ENCODE measurements at places on chromosomes 7 and 10.

DNA sequence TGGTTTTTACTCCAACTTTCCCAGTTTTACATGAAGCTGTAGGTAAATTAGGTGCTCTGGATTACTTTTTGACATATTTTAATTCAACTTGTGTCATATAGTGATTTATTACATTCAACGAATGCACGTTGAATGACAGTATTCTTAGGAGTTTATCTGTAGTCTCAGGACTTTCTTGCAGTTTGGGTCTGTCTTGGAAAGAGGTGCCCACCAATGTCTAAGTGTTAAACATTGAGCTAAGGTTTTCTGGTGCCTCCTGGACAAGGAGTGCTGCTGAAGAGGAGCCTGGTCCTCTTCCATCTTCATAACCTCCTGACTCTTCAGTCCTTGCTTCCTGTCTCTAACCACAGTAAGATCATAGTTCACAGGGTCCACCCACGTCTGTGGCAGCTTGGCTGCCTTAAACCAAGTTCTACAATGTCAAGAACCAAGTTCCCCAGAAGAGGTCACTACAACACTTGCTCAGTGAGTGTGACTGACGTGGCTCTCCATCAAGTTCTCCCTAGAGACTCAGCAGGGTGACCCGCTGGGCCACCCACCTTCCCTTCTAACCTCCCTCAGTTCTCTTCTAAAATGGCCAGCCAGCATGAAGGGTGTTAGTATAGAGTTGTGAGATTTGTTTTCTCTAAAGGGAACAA is 6.1 kb downstream of the NPY start:
- H3K27ac ChIP-seq, result no peak overlapping the region
- peaks cover 7% of the 10 kb centered on the region for H3K4me1 ChIP-seq
- DNase-seq, result peak; percentile 12
- H3K36me3 ChIP-seq, result no peaks in the 10 kb centered on the region
- peaks cover 18% of the 10 kb centered on the region for H3K27me3 ChIP-seq

GRCh38 chr10:25797888-25798429 is 136.1 kb upstream of the MYO3A start:
- no peak overlapping the region for H3K4me3 ChIP-seq
- no peaks in the 10 kb centered on the region for H3K27me3 ChIP-seq
- no peaks in the 10 kb centered on the region for H3K36me3 ChIP-seq
- DNase-seq, result no peak
- no peak overlapping the region for H3K27ac ChIP-seq

DNA sequence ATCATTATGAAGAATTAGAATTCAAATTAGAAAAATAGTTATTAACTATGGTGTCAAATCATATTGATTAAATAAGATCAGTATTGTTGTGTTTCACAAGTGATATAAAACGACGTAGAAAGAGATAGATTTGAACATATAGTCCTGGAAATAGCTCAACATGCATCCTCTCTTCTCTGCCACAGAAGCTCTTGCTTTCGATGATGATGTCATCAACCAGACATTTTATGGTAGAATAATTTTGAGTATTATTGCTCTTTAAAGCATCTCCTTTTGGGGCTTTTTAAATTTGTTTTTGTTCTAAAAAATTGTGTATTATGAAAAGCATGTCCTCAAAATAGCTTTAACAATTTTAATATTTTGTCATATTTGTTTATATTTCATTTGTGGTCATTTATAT is 95.0 kb downstream of the DGKB start:
- no peaks in the 10 kb centered on the region for H3K27me3 ChIP-seq
- H3K4me1 ChIP-seq, result no peaks in the 10 kb centered on the region
- H3K27ac ChIP-seq, result no peak overlapping the region

- no peak overlapping the region for H3K27ac ChIP-seq
- no peak for DNase-seq
- no peak overlapping the region for H3K4me3 ChIP-seq
- no peaks in the 10 kb centered on the region for H3K27me3 ChIP-seq
Observed at GRCh38 chr7:85023916-85024315, 162.9 kb downstream of the SEMA3D start.

GRCh38 chr7:1750541-1751021 is 80.5 kb downstream of the ELFN1 start:
- H3K27ac ChIP-seq, result no peak overlapping the region
- DNase-seq, result no peak
- H3K36me3 ChIP-seq, result no peaks in the 10 kb centered on the region
- no peak overlapping the region for H3K4me3 ChIP-seq

DNA sequence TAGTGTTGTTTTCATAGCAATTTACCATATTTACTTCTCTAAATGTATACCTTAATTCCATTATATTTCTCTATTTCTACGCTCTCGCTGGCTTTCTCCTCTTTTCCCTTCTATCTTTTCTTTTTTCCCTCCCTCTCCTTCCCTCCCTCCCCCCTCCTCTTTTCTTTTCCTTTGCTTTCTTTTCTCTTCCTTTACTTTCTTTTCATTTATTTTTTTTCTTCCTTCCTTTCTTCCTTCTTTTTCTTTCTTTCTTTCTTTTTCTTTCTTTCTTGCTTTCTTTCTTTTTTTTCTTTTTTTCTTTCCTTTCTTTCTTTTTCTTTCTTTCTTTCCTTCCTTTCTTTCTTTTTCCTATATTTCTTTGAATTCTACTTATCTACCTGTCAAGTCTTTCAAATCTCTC is 533.0 kb upstream of the POT1 start:
- H3K27me3 ChIP-seq, result no peaks in the 10 kb centered on the region
- H3K36me3 ChIP-seq, result no peaks in the 10 kb centered on the region
- no peak overlapping the region for H3K4me3 ChIP-seq
- no peak overlapping the region for H3K27ac ChIP-seq
- DNase-seq, result no peak
- H3K4me1 ChIP-seq, result no peaks in the 10 kb centered on the region

DNA sequence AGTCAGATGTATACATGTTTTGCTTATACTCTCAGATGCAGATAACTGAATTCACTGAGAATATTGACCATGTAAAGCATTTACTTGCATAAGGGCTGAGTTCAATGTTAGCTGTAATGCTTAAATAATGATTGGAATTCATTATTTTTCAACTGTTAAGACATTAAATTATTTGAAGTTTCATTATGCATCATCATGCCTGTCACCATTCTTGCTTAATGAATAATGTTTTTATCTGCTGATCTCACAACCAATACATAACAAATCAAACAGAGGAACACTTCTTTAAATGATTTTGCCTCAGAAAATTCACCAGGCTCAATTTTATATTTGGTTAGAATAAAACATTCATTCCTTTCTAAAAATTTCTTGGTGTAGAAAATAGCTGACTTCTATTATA is 233.4 kb downstream of the GPR37 start:
- no peak for DNase-seq
- H3K27me3 ChIP-seq, result no peaks in the 10 kb centered on the region
- H3K36me3 ChIP-seq, result no peaks in the 10 kb centered on the region

DNA sequence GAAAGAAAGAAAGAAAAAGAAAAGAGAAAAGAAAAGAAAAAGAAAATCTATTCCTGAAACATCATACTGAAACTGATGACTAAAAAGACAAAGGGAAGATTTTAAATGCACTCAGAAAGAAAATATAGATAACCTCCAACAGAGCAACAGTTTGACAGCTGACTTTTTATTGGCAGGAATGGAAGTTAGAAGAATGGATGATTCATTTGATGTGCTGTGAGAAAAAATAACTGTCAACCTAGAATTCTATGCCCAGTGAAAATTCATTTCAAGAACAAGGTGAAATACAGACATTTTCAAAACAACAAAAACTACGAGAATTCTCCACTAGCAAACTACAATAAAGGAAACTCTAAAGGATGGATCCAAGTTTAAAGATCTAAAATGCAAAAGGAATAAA is 50.5 kb upstream of the HSPA12A start:
- H3K4me3 ChIP-seq, result no peak overlapping the region
- peaks cover 41% of the 10 kb centered on the region for H3K27me3 ChIP-seq
- no peaks in the 10 kb centered on the region for H3K4me1 ChIP-seq
- no peak overlapping the region for H3K27ac ChIP-seq
- no peaks in the 10 kb centered on the region for H3K36me3 ChIP-seq
- no peak for DNase-seq

DNA sequence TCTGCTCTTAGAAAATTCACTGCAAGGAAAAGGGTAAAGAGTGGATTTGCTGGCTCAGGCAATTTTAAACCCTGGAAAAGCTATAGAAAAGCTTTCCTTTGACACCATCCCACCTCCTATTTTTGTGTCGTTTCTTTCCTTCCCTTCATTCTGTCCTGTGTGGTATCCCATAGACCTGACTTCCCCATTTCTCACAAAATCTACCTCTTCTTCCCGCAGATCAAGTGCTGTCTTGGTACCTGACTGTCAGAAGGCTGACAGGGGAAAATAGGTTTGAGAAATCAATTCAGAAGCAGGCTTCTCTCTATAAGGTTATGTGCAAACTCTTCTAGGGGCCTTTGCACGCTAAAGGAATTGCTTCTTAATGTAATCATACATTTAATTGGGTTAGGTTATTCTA is 98.9 kb downstream of the MTPN start:
- DNase-seq, result no peak
- no peak overlapping the region for H3K4me3 ChIP-seq
- H3K4me1 ChIP-seq, result no peaks in the 10 kb centered on the region
- no peak overlapping the region for H3K27ac ChIP-seq
- H3K36me3 ChIP-seq, result no peaks in the 10 kb centered on the region

GRCh38 chr7:154907651-154908620 is 95.0 kb downstream of the PAXIP1 start:
- H3K4me3 ChIP-seq, result no peak overlapping the region
- no peak for DNase-seq
- H3K4me1 ChIP-seq, result peaks cover 5% of the 10 kb centered on the region
- H3K36me3 ChIP-seq, result no peaks in the 10 kb centered on the region

GRCh38 chr10:126838316-126838715 is 66.9 kb upstream of the DOCK1 start:
- no peak overlapping the region for H3K27ac ChIP-seq
- H3K27me3 ChIP-seq, result no peaks in the 10 kb centered on the region
- H3K36me3 ChIP-seq, result no peaks in the 10 kb centered on the region
- no peaks in the 10 kb centered on the region for H3K4me1 ChIP-seq
- no peak overlapping the region for H3K4me3 ChIP-seq

GRCh38 chr10:114068054-114068707 is 24.5 kb downstream of the ADRB1 start:
- no peaks in the 10 kb centered on the region for H3K4me1 ChIP-seq
- no peak overlapping the region for H3K4me3 ChIP-seq
- no peaks in the 10 kb centered on the region for H3K36me3 ChIP-seq
- H3K27me3 ChIP-seq, result peaks cover under 1% of the 10 kb centered on the region
- no peak overlapping the region for H3K27ac ChIP-seq

GRCh38 chr7:96116173-96116572 is 205.7 kb downstream of the SLC25A13 start:
- H3K4me1 ChIP-seq, result no peaks in the 10 kb centered on the region
- peaks cover 7% of the 10 kb centered on the region for H3K27me3 ChIP-seq
- DNase-seq, result no peak
- H3K36me3 ChIP-seq, result peaks cover 5% of the 10 kb centered on the region
- H3K27ac ChIP-seq, result no peak overlapping the region
- no peak overlapping the region for H3K4me3 ChIP-seq

DNA sequence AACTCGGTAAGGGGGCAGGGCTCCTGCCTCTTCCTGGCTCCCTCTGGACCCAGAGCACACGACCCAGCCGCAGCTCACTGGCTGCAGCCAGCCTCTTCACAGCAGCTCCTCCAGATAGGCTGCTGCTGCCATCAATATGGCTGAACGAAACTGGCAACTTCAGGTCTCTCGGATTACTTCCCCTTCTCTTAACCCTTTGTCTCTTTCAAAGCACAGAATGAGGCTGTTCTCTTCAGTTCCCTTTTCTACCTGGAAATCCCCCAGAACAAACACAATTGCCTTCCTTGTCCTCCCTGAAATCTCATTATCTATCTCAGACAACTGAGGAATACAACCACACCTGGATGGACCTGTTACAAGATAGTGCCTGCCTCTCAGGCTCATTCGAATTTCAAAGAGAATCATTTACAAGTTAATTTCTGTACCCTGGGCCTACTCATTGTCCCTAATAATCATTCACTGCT is 193.4 kb upstream of the MBL2 start:
- no peaks in the 10 kb centered on the region for H3K4me1 ChIP-seq
- H3K36me3 ChIP-seq, result no peaks in the 10 kb centered on the region
- no peaks in the 10 kb centered on the region for H3K27me3 ChIP-seq
- no peak for DNase-seq
- H3K27ac ChIP-seq, result no peak overlapping the region

DNA sequence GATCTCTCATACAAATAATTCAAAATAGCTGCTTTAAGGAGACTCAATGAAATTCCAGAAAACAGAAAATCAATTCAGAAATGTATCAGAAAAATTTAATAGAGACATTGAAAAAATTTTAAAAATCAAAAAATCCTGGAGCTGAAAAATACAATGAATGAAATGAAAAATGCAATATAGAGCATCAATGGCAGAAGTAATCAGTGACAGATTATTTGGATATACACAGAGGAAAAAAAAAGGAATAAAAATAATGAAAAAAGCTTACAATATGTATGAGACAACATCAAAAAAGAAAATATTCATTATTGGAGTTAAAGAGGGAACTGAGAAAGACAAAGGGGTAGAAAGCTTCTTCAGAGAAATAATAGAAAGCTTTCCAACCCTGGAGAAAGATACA is 122.9 kb upstream of the KLF14 start:
- no peaks in the 10 kb centered on the region for H3K27me3 ChIP-seq
- H3K27ac ChIP-seq, result no peak overlapping the region
- H3K4me3 ChIP-seq, result no peak overlapping the region
- peaks cover 5% of the 10 kb centered on the region for H3K36me3 ChIP-seq

DNA sequence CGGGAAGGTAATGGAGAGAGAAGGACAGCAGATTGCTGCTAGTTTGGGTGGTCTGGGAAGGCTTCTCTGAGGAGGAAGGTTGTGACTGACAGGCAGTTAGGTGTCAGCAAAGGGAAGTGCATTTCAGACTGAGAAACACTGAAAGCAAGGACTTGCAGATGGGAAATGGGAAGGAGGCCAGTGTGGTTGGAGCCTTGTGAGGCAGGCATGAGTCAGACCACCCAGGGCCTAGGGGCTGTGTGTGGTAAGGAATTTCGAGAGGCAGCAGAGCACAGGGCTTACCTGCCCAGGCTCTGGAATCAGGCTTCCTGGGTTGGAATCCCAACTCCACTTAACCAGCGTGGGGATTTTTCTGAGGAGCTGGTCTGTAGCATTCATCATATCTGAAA is 53.5 kb downstream of the NRF1 start:
- no peak overlapping the region for H3K27ac ChIP-seq
- DNase-seq, result no peak
- no peaks in the 10 kb centered on the region for H3K27me3 ChIP-seq

- H3K4me1 ChIP-seq, result peaks cover 6% of the 10 kb centered on the region
- no peak overlapping the region for H3K4me3 ChIP-seq
Observed at GRCh38 chr7:139669106-139670061, 108.4 kb downstream of the HIPK2 start.

- no peak overlapping the region for H3K27ac ChIP-seq
- H3K4me1 ChIP-seq, result peaks cover 2% of the 10 kb centered on the region
- no peaks in the 10 kb centered on the region for H3K27me3 ChIP-seq
- peaks cover 3% of the 10 kb centered on the region for H3K36me3 ChIP-seq
- H3K4me3 ChIP-seq, result no peak overlapping the region
Observed at GRCh38 chr10:110962443-110962842, 43.0 kb downstream of the SHOC2 start.

GRCh38 chr7:42997611-42998010 is 65.4 kb downstream of the MRPL32 start:
- no peaks in the 10 kb centered on the region for H3K27me3 ChIP-seq
- H3K36me3 ChIP-seq, result no peaks in the 10 kb centered on the region
- H3K27ac ChIP-seq, result no peak overlapping the region
- no peak for DNase-seq
